ENCODE measurements at places on chromosomes 2 and 18. TPM values are rescaled to one million over a fixed set of nuclear protein-coding genes. Genes with fewer than 3 reads are reported as not detected.
A peak's percentile ranks its signal among the peaks of the same experiment; 100 is the strongest.

- no peak for DNase-seq
- H3K36me3 ChIP-seq = no peaks in the 10 kb centered on the region
- H3K27ac ChIP-seq = no peak overlapping the region
- peaks cover 1% of the 10 kb centered on the region for H3K27me3 ChIP-seq
Measured at GRCh38 chr2:5433855-5434254, 258.3 kb upstream of the SOX11 start.

GRCh38 chr2:150548527-150548926 is 61.1 kb upstream of the RND3 start:
- H3K27me3 ChIP-seq = peaks cover 2% of the 10 kb centered on the region
- no peak for DNase-seq
- no peak overlapping the region for H3K27ac ChIP-seq

RAB17 gene
- 1.5 TPM for total RNA-seq

GRCh38 chr18:3693410-3693809 is 243.4 kb downstream of the TGIF1 start:
- no peak overlapping the region for H3K4me3 ChIP-seq
- H3K4me1 ChIP-seq = no peaks in the 10 kb centered on the region
- H3K27me3 ChIP-seq = peaks cover 4% of the 10 kb centered on the region

GRCh38 chr2:231159306-231159705 is 34.5 kb upstream of the HTR2B start:
- no peak for DNase-seq
- peaks cover 21% of the 10 kb centered on the region for H3K4me1 ChIP-seq

GRCh38 chr2:165871025-165871424 is 77.0 kb upstream of the GALNT3 start:
- no peak for DNase-seq
- peak overlapping the region; percentile 11 for H3K27ac ChIP-seq
- peaks cover 14% of the 10 kb centered on the region for H3K36me3 ChIP-seq
- no peaks in the 10 kb centered on the region for H3K27me3 ChIP-seq

DNA sequence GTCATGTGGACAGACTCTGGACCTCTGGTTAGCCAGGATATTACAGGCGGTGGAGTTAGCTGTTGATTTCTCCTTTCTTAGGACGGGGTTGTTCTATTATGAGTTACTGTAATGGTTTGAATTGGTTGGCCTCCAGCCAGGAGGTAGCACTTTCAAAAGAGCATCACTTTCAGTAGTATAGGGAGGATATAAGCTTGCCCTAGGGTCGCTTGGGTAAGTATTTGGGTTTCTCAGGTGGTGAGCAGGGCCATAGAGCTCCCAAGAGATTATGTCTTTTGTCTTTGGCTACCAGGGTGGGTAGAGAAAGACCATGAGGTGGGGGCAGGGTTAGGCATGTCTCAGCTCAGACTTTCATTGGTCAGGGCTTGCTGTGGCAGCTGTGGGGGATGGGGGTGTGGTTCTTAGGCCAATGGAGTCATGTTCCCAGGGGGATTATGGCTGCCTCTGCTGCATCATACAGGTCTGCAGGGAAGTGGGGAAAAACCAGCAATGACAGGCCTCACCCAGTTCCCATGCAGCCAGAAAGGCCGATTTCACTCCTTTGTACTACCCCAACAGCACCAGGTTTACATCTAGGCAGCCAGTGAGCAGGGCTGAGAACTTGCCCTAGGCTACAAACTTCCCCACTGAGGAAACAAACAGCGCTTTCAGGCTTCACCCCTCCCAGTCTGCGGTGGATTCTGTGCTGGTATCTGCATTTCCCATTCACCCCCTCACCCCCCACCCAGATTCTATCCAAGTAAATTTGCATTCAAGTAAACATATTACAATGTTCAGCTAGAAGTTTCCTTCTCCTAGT is 89.4 kb upstream of the SLC38A11 start:
- no peaks in the 10 kb centered on the region for H3K36me3 ChIP-seq
- no peaks in the 10 kb centered on the region for H3K27me3 ChIP-seq
- no peak overlapping the region for H3K27ac ChIP-seq
- no peak for DNase-seq

EDAR gene
- total RNA-seq = not detected

PCARE gene
- total RNA-seq = not detected

DNA sequence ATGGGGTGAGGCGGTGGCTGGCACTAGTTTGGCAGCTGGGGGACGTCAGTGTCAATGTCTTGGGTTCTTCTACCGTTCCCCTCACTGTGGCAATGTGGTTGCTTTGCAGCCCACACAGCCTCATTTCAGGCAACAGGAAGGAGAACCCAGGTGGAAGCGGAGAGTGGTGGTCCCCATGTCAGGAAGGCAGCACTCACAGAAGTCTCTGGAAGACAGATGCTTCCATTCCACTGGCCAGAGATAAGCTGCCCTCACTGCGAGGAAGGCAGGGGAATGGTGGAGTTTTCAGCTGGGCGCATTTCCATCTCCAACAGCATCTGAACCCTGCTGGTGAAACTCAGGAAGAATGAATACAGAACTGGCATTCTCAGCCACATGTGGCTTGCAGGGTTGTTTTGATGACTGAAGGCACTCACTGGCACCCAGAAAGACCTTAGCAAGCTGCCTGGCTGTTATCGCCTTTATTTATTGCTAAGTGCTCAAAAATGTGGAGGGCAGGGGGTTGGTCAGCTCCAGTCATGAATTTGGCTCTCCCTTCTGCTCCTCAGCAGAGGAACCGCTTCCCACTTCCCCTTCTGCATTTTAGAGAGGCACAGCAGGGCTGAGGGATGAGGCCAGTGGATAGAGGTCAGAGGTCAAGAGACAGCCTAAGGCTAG is 19.4 kb downstream of the KCNIP3 start:
- no peak overlapping the region for H3K4me3 ChIP-seq
- H3K4me1 ChIP-seq = no peaks in the 10 kb centered on the region
- H3K36me3 ChIP-seq = no peaks in the 10 kb centered on the region
- H3K27me3 ChIP-seq = peaks cover 20% of the 10 kb centered on the region
- H3K27ac ChIP-seq = no peak overlapping the region

DNA sequence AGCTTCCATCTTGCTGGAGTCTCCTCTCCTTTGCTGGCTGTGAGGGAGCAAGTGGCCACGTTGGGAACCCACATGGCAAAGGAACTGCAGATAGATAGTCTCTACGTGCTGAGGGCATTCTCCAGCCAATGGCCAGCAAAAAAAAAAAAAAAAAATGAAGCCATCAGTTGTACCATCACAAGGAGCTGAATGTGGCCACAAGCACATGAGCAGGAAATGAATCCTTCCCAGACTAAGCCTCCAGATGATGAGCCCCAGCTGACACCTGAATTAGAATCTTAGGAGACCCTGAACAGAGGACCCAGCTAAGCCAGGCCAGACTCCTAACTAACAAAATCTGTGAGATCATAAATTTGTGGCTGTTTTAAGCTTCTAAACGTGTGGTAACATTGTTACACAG is 57.9 kb downstream of the SPIRE1 start:
- H3K36me3 ChIP-seq = no peaks in the 10 kb centered on the region
- H3K4me3 ChIP-seq = no peak overlapping the region
- peaks cover 3% of the 10 kb centered on the region for H3K27me3 ChIP-seq
- H3K27ac ChIP-seq = peak overlapping the region; percentile 5
- no peak for DNase-seq

DNA sequence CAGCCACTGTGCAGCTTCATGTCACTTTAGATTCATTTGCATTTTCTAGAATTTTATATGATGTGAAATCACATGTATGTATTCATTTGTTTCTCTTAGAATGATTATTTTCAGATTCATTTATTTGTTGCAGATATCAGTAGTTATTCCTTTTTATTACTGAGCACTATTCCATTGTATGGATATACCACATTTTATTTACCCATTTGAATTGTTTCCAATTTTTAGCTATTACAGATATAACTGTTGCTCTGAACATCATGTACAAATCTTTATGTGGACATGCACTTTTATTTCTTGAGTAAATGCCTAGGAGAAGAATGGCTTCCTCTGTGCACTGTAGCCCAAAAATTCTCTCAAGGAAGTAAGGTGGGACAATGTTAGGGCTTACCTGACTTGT is 767.8 kb upstream of the FANCL start:
- no peak for DNase-seq
- H3K4me3 ChIP-seq = no peak overlapping the region
- no peaks in the 10 kb centered on the region for H3K4me1 ChIP-seq
- H3K27me3 ChIP-seq = no peaks in the 10 kb centered on the region

DNA sequence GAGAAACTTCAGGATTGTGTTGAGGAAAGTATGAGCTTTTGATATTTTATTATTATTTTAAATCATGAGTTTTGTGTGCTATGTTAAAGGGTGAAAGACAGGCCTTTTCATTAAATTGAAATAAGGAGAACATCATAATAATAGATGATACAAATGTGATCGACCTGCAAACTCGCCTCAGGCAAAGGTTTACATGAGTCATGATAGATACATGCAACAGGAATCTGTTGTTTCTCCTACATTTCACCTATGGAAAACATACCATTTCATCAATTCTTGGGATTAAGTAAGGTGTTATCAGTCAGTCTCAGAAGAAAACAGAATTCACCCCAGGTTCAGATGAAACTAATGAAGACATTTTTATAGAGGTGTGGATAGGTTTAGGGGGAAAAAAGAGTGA is 1992.5 kb upstream of the PIK3C3 start:
- no peak for DNase-seq
- no peaks in the 10 kb centered on the region for H3K27me3 ChIP-seq
- no peak overlapping the region for H3K27ac ChIP-seq
- H3K4me1 ChIP-seq = peaks cover 5% of the 10 kb centered on the region
- H3K36me3 ChIP-seq = no peaks in the 10 kb centered on the region
- no peak overlapping the region for H3K4me3 ChIP-seq

DNA sequence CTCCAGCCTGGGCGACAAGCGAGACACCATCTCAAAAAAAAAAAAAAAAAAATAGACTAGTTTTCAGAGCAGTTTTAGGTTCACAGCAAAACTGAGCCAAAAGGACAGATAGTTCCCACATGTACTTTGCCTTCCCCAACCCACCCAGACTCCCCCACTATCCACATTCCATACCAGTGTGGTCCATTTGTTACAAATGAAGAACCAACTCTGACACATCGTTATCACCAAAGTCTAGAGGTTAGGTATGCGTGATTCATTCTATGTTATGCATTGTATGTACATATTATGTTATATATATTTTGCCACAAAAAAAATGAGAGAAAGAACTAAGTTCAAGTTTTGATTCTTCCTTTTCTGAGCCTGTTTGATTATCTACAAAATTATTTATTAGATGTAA is 3.5 kb downstream of the DUSP11 start:
- H3K4me3 ChIP-seq = no peak overlapping the region
- DNase-seq = no peak
- H3K4me1 ChIP-seq = peaks cover 4% of the 10 kb centered on the region
- H3K36me3 ChIP-seq = peaks cover 25% of the 10 kb centered on the region
- peaks cover 1% of the 10 kb centered on the region for H3K27me3 ChIP-seq
- H3K27ac ChIP-seq = no peak overlapping the region

GRCh38 chr2:221203125-221203524 is 369.0 kb downstream of the EPHA4 start:
- H3K27me3 ChIP-seq = no peaks in the 10 kb centered on the region
- H3K4me3 ChIP-seq = no peak overlapping the region
- H3K36me3 ChIP-seq = no peaks in the 10 kb centered on the region
- no peak for DNase-seq

ALK gene
- 0.05 TPM for total RNA-seq

TBR1 gene
- 0.08 TPM for total RNA-seq

DDX18 gene
- 67.3 TPM for total RNA-seq

GULP1 gene
- total RNA-seq = 22.8 TPM

SH2D6 gene
- total RNA-seq = 0.33 TPM

- peak overlapping the region; percentile 19 for H3K27ac ChIP-seq
- no peak for DNase-seq
- H3K36me3 ChIP-seq = peaks cover 6% of the 10 kb centered on the region
- H3K4me3 ChIP-seq = no peak overlapping the region
- peaks cover 16% of the 10 kb centered on the region for H3K4me1 ChIP-seq
Measured at GRCh38 chr2:158644139-158644538, 151.0 kb upstream of the DAPL1 start.
